NCI-H2081 treated with DMSO at 0.1 percent for 48 hours (cell line): ENCODE measurements at places on chromosomes 2 and 18.

- no peak for DNase-seq
Measured at GRCh38 chr2:44120428-44120827, 48.2 kb upstream of the PPM1B start.

- no peak for DNase-seq
Measured at GRCh38 chr18:76679259-76679658, 143.1 kb upstream of the ZNF236 start.

DNA sequence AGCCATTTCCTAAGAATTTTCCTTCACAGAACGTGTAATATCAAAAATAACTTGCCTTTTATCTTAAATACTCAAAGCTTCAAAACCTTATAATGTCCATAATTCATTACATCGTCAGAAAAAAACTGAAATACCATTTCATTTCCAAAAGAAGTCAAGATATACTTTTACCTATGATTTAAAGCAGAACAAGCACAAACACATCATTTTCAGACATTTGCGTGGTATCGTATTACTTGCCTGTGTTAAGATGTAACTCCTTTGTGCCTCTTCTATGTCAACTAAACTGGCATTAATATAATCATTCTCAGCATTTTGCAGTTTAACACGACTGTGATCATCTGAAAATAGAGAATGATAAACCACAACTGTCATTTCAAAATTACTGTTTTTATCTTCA, 47.5 kb downstream of the PTPN2 start:
- DNase-seq, result no peak

DNA sequence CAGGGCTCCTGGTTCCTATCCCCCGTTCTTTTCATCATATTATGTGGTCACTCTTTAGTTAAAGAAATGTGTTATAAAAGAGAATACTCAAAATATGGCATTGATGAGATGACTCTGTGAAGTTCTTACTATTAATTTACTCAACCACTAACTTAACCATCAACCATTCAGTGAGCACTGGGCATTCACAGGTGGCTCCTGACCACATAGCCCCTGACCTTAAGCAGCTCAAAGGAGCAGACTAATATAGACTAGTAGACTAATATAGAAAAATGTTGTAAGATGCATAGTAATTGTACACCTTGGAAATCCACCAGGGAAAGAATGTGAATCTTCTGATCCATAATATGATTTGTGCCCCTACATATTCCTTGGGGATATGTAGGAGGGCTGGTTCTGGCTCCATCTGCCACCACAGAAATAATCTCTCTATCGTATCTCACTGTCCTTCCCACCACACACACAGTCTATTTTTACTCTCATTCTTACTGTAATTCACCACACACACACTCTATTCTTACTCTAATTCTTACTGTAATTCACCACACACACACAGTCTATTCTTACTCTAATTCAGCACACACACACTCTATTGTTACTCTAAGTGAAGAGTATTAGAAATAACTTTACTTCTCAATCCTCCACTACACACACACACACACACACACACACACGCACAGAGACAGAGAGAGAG, 188.9 kb upstream of the ITGA4 start:
- DNase-seq, result no peak

GRCh38 chr18:64401268-64402060, 252.6 kb upstream of the LINC00305 start:
- no peak for DNase-seq

DNA sequence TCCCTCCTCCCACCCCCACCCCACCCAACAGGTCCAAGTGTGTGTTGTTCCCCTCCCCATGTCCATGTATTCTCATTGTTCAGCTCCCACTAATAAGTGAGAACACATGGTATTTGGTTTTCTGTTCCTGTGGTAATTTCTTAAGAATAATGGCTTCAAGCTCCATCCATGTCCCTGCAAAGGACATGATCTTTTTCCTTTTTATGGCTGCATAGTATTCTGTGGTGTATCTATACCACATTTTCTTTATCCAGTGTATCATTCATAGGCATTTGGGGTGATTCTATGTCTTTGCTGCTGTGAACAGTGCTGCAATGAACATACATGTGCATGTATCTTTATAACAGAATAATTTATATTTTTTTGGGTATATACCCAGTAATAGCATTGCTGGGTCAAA, 12.3 kb upstream of the ASAP2 start:
- no peak for DNase-seq

GRCh38 chr2:151840216-151841046, 12.2 kb upstream of the ARL5A start:
- no peak for DNase-seq

- DNase-seq, result no peak
Measured at GRCh38 chr2:43437363-43437762, 158.5 kb downstream of the THADA start.

DNA sequence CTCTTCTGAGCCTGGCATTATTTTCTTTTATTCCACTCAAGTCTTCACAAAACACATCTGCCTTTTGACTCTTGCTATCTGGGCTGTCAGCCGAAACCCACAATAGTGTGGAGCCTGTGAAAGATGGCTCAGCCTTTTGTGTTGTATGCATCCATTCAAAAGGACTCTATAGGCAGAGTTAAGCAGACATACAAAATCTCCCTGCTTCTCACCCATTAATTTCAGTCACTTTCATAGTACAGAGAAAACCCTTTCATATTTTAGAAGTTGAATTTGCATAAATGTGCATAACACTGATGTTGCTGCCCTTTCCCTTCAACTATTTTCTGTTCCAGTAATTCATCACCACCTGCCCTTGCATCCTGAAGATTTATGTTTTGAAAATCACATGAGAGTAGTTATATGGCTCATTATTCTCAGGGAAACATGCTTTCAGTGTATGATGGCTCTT, 154.6 kb downstream of the EVA1A start:
- DNase-seq, result no peak
